ENCODE measurements at places on chromosomes 6 and 20.

- DNase-seq: no peak
These were observed 540.5 kb upstream of the JAG1 start for GRCh38 chr20:11214256-11214840.

DNA sequence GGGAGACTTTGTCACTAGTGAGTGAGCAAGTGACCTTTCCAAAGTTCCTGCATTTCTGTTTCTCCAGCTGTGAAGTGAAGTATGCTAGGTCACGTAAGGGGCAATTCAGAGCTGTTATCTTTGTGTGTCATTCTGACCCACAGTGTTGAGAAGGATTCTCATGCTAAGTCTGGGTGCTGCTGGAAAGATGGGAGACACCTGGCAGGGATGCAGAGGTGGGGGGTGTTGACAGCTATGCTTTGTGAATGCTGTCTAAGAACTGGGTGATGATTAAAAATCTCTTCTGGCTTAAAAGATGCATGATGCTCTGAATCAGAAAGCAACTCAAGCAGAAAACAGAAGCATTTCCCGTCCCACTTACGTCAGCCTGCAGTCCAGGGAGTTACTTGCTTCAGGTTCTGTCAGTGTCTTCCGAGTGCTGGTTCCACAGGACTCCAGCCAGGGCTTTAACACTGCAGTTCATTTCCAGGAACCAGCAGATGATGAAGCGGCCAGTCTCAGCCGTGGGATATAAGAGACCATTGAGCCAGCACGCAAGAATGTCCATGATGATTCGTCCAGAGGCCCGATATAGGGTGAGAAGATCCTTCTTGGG, 30.9 kb upstream of the ASXL1 start:
- no peak for DNase-seq

GRCh38 chr6:19925533-19925932, 88.4 kb downstream of the ID4 start:
- no peak for DNase-seq

GRCh38 chr6:128208851-128209580, 308.2 kb upstream of the THEMIS start:
- DNase-seq: no peak

- DNase-seq: no peak
These were observed 229.7 kb upstream of the AGPAT4 start for GRCh38 chr6:161503570-161503969.

DNA sequence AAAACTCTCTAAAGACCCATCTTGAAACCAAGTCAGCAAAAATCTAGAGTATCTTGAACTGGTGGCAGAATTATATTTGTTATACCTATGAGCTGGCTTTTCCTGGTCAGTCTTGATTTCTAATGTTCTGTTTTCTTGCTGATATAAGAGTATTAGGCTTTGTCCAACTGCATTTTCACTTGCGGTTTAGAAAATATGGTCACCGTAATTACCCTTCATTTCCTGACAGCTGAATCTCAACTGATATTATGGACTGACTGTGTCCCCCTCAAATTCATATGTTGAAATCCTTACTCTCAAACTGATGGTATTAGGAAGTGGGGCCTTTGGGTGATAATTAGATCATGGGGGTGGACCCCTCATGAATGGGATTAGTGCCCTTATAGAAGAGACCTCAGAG, 72.1 kb downstream of the TXLNB start:
- no peak for DNase-seq

DNA sequence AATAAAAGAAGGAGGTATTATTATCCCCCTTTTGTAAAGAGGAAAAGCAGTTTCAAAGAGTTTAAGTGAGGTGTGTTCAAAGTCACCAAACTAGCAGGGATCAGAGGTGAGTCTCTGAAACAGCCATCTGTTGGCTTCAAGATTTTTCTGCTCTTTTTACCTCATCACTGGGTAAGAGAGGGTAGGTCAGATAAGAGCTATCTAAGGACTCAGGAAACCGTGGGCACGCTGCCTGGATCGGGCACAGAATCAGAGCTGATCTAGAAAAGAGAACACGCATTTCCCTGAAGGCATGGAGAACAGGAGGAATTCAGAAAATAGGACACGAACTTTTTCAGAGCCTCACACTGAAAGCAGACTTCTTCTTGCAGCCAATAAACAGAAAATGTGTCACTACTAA, 65.8 kb upstream of the LY86 start:
- DNase-seq: no peak

DNA sequence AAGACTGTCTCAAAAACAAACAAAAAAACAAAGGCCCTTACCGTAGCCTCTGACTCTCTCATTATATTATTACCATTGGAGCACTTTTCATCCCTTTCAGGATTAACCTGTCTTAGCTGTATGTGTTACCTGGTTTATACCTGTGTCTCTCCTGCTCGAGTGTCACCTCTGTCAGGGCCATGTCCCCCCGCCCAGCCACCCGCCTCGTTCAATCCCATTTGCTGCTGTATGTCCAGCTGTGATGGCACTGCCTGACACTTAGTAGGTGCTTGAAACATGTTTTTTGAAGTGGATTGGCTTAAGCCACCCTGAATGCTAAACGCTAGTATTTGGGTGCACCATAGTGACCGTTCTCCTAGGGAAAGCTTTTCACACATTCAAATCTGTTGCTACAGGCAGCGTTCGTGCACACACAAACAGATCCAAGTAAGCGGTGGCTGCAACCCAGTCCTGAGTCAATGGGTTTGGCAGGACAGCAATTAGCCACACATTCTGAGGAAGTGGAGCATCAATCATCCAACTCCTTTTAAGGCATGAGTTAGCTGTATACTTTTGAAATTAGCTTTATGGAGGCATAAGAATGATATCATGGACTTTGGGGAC, 98.9 kb upstream of the ZNF217 start:
- no peak for DNase-seq

- DNase-seq: no peak
These were observed 590 bp downstream of the EYS start for GRCh38 chr6:65706436-65706835.

- no peak for DNase-seq
These were observed 41.4 kb upstream of the LAMA2 start for GRCh38 chr6:128841518-128841917.

- DNase-seq: no peak
These were observed 394.4 kb upstream of the CDH4 start for GRCh38 chr20:60857708-60858107.

DNA sequence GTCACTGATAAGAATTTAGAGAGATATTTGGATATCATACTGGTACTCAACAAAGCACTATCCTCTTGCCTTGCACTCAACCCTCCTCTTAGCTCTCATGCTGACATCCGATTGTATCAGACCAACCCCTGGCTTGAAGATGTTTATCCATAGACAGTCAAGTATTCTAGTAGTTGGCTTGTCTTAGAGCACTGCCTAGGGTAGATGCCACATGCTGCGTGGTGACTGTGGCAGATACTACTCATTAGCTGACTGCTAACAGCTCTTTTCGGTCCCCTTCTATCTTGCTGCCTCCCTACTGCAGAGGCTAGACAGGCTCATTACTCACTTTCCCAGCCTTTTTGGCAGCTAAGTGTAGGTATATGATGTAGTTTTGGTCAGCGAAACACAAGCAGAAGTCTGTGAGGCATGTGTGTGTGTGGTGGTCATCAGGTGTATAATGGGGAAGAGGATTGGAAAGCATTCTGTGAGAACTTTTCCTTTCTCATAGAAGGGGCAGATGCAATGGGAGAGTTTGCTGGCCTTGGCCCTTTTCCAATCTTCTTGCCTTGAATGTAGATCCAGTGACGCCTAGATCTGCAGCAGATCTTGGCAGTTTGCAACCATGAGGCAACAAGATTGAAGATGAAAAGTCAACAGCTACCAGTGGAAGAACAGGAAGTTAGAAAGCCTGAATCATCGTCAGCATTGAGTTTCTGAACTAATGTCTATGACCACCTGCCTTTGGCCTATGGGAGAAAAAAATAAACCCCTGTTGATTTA, 4.4 kb upstream of the IFNGR1 start:
- DNase-seq: no peak

- DNase-seq: no peak
These were observed 571.0 kb downstream of the RNF144B start for GRCh38 chr6:18958146-18958545.

All from DMS79 treated with DMSO at 0.1 percent for 48 hours (cell line).